Stimulated activated CD8-positive, alpha-beta memory T cell treated with anti-CD3 and anti-CD28 coated beads, Interleukin-7, amount 100 ng/mL, for 24 hours (primary cell): ENCODE measurements at places on chromosomes 5 and 9.

DNA sequence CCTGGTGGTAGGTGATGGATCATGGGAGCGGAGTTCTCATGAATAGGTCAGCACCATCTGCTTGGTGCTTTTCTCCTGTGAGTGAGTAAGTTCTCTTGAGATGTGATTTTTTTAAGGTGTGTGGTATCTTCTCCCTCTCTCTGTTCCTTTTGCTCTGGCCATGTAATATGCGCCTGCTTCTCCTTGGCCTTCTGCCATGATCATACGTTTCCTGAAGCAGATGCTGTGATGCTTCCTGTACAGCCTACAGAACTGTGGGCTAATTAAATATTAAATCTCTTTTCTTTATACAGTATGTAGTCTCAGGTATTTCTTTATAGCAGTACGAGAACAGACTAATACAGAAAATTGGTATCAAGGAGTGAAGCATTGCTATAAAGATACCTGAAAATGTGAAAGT is 36.4 kb downstream of the UNC13B start:
- DNase-seq = no peak

- DNase-seq = no peak
These were observed 275.0 kb downstream of the PLK2 start for GRCh38 chr5:58184910-58185309.

- DNase-seq = no peak
These were observed 1.0 kb upstream of the TRIM7 start for GRCh38 chr5:181205761-181206649.

DNA sequence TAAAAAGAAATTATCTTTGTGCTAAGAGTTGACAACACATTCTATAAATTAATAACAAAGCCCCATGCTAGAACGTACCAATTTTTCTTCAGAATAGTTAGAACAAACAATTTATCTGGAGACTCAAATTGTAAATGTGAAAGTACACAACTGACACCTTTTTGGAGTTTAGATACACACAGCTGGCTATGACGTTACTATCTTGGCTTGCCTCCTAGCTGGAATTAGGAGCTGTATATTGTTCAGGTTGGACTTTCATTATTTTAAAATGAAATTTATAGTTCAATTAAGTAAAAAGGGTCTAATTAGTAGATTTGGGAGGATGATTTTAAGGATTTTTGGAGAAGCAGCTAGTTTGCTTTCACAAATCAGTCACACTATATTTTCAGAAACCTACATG is 393.9 kb upstream of the RIOK2 start:
- DNase-seq = no peak

DNA sequence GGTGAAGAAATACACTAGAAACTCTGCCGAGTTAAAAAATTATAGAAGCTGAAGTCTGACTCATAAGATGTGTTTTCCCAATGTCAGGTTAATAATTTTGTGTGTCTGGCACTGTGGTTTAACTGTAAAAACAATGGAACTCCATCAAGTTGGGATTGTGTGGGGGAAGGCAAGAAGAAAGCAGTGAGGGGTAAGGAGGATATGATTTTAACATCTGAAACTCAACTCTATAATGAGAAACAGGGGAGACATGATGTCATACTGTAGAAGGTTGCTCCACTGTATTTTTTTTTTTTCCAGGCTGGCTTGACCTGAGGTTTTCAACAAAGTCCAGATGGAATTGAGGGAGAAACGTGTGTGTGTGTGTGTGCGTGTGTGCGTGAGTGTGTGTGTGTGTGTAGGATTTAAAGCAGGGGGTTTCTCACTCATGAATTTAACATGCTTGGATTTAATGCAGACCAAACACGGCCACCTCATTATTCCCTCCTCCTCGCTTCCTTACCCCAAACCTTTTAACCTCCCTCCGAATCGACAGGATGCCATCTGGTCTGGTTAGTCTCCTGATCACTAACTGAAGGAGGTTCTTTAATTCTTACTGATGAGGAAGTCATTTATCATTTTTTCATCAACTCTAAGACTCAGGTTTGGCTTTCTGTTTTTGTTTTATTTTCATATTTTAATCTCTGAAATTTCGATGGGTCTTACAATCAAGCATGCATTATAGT is 140.2 kb upstream of the LPAR1 start:
- no peak for DNase-seq

DNA sequence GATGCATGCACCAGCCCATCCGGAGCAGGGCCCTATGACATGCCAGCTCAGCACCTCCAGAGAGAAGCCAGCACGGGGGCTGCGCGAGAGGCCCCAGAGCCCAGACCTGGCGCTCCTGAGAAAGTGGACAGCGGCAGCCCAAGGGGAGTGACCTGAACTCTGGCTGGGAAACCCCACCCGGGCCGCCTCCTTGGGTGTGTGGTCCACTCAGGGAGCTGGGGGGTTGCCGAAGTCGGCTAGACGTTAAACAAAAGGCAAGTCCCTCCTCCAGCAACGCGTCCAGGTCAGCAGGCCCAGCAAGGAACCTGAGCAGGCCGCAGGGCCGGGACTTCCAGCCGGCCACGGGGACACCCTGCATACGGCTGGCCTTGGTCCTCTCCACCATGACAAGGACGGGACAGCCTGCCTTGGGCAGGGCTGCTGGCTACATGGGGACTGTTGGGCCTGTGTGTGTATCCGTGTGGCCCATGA is 35.7 kb downstream of the NACC2 start:
- DNase-seq = no peak

DNA sequence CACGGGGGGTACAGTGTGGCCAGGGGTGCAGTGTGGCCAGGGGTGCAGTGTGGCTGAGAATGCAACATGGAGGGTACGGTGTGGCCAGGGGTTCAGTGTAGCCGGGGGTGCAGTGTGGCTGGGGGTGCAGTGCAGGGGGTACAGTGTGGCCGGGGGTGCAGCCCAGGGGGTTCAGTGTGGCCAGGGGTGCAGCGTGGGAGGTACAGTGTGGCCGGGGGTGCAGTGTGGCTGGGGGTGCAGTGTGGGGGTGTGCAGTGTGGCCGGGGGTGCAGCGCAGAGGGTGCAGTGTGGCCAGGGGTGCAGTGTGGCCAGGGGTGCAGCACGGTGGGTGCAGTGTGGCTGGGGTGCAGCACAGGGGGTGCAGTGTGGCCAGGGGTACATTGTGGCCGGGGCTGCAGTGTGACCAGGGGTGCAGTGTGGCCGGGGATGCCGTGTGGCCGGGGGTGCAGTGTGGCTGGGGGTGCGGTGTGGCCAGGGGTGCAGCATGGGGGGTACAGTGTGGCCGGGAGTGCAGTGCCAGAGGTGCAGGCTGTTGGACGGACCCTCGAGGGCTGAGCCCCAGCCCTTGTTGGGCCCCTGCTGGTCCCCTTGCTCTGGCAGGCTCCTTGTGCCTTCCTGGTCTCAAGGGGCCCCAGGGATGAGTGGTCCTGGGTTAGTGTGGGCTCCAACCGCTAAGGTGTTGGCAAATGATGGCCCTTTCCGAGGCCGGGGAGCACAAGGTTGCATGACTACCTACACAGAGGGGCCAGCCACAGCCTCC is 17.9 kb downstream of the TPPP start:
- DNase-seq = no peak

DNA sequence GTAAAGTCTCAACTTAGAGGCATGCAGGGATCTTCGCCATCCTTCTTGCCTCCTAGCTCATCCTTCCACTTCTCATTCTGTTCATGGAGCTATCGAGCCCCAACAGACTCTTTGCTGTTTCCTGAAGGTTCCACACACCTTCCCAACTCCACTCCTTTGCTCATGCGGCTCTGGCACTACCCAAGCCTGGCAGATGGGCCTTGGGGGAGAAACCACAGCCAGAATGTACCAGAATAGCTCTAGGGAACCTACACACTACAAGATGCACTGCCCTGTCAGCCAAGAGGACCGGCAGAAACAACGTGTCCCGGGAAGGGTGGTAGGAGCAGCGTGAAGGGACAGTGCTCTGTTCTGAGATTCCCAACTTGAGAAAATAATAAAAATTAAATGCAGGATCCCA is 178.9 kb downstream of the GABBR2 start:
- DNase-seq = no peak

DNA sequence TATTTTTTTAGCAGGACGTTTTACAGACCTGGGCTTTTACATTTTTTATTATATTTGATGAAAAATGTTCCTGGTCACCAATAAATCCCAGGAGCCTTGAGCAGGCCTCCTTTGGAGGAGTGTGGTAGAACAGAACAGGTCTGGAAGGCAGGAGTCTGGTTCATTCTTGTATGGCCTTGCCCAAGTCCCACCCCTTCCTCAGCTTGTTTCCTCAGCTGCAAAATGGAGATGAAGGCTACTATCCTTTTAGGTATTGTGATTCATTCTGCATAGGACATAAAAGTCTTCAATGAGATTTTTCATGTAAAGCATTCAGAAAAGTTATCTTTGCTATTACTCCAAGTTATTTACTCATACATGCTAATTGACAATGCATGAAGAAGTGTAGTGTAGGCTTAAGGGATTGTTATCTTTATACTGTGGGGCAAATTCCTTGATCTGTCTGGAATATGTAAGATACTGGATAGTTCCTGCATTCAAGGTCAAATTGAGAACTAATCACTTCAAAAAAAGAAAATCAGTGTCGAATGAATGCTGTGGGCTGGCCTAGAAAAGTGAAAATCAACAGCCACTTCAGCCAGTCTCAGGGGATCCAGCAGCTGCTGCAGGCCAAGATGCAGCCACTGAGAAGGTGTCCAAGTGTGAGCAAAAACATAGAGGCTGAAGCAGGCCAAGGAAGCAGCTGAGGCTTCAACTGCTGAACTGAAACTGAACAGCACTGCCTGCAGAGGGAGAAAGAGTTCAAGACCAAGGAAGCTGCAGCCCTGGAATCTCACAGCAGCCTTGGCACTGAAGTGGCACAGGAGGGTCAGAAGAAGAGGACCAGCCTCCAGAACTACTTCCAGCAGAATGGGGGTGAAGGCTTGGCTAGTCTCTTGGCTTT is 15.5 kb upstream of the SLC36A3 start:
- no peak for DNase-seq

DNA sequence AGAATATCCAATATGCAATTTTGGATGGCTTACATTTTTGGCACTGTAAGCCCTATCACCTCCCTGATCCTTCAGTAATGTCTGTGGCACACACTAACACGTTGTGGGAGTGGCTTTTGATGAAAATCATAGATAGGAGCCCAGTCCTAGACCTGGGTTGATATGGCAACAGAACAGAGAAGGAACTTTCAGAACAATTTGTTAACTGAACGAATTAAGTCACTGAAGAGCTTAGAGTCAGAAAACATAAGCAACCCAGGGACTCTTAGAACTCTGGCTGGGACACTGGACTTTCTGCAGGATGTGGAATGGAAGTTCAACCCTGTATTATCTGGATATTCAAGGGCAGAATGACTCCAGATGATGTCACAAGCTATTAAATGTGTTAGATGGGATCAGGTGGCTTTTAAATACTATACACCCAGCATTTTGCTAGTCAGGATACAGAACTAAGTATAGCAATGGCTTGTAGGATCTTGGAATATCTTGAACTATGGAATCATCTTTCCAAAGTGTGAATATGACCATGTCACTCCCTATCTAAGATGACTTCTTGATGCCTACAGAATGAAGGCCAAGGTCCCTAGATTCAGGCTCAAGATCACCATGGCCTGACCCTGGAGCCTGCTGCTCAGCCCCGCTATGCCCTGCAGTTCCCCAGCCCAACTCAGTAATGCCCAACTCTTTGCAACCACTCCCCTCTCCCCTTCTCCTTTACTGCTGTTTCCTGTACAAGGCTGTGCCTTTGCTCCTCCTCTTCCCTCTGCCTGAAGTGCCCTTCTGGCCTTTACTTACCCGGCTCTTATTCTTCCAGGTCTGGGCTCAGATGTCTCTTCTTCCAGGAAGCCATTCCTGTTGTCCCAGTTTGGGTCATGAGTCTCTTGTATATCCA is 42.8 kb downstream of the VLDLR start:
- no peak for DNase-seq

GRCh38 chr5:59829386-59829785 is 64.1 kb downstream of the PDE4D start:
- no peak for DNase-seq

DNA sequence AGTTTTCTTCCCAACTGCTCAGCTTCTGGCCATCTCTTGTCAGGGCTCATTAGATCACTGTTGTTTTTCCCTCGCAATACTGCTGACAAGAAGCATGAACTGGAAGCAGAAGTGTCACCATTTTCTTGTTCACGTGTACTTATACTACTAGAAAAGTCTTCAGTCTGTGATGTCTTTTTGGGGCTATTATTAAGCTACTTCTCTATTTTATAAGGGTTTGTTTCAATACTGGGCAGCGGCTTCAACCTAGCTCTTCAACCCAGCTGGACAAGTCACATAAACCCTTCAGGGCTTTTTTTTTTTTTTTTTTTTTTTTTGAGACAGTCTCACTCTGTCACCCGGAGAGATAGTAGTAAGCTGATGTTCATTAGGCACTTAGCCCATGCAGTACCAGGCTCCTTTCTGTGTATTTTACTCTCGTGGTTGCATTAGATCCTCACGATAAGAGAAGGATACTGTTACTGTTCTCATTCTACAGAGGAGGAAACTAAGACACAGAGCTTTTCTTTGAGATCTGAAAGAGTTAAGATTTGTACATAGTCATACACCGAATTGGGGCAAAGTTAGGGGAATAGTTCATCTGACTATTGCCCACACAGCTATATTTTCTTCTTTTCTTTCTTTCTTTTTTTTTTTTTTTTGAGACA is 20.5 kb downstream of the RAPGEF1 start:
- DNase-seq = no peak
